HCT116 (cell line): ENCODE measurements at places on chromosomes 5 and 9. TPM values are rescaled to one million over a fixed set of nuclear protein-coding genes. Genes with fewer than 3 reads are reported as not detected.

Gene LCN1
- not detected for total RNA-seq

DNA sequence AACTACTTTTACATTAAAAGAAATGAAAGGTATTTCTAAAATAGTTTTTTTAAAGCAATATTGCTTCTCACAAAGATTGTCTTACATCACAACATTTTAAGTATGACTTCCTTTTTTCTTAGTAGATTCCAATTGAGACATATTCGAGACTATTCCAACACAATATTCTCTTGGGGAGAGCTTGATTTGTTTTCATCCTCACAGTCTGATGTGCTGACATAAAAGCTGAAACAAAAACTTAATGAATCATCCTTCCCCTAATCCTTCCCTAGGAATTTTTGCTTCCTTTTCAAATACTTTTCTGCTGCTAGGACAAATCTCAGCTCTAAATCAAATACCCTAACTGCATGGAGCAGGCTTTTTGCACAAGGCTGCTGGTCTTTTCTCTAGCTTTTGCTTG, 245.8 kb upstream of the MAP3K1 start:
- no peak for DNase-seq

GRCh38 chr5:102523541-102524175, 24.9 kb upstream of the SLCO6A1 start:
- no peak for DNase-seq

DNA sequence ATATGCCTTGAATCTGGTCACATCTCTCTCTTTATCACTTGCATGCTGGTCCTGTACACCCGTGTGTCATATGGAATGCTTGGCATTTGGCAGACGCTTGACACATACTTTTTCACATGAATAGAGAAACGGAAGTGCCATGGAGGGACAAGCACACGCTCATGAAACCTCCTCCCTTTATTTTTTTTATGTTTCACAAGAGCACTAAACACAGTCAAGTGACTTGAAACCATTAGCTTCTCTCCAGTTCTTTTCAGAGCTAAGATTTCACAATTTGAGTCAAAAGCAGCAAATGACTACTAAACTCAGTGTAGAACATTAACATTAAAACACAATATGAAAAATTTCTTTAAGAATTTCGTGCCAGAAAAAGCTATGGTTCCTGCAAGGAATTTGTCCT, 151.1 kb downstream of the DOCK2 start:
- DNase-seq, result no peak

Gene ANKRD34B
- total RNA-seq, result not detected

Gene PCDH1
- total RNA-seq, result 24.2 TPM

DNA sequence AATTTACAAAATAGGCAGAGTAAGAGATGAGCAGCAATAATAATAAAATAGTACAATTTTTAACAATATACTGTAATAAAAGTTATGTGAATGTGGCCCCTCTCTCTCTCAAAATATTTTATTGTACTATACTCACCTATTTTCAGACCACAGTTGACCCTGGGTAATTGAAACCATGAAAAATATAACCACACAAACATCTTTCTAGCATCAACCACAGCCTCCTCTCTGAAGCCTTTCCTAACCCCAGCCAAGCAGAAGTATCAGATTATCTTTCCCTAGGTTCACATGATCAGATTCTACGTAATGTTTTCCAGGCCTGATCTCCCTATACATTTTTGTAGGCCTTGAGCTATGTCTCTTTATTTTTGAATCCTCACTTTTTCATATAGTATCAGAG, 35.2 kb downstream of the DNAH5 start:
- no peak for DNase-seq

GRCh38 chr5:116923344-116923743, 348.7 kb upstream of the SEMA6A start:
- DNase-seq, result no peak

Gene MAML1
- total RNA-seq, result 29.5 TPM
